ENCODE measurements at places on chromosomes 3 and 15. TPM values are rescaled to one million over a fixed set of nuclear protein-coding genes. Genes with fewer than 3 reads are reported as not detected.

Gene TRAIP
- total RNA-seq: 4.3 TPM

DNA sequence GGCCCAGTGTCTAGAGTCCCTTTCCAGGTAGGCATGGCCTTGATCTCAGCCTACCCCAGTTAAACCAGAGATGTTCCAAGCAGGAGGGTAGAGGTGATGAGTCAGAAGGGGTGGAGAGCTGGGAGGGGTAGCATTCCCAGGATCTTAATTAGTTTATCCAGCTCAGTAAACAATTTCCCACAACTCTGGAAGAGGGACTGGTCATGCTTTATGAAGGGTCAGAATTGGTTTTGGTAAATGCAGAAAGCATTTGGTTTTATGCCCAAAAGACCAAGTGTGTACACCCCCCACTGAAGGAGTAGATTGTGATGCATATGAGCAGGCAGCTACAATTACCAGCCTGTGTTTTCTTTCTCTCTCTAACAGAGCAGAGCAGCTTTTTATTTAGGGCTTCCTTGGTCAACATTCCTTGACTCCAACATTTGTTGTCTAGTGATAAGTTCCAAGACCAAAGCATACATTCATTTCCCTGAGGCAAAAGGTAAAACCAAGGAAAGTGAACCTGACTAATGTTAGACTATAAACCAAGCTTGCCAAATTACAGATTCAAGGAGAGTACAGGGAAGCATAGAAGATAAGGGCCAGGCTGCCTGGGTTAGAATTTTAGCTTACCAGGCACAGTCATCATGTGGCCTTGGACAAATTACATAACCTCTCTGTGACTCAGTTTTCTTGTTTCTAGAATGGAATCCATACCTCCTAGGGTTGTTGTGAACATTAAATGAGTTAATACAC lies 17.6 kb downstream of the EXOSC7 start:
- H3K4me1 ChIP-seq: no peaks in the 10 kb centered on the region
- H3K36me3 ChIP-seq: peaks cover 53% of the 10 kb centered on the region
- no peaks in the 10 kb centered on the region for H3K27me3 ChIP-seq
- H3K27ac ChIP-seq: peak overlapping the region; percentile 1

Gene MORC1
- 0.14 TPM for total RNA-seq

DNA sequence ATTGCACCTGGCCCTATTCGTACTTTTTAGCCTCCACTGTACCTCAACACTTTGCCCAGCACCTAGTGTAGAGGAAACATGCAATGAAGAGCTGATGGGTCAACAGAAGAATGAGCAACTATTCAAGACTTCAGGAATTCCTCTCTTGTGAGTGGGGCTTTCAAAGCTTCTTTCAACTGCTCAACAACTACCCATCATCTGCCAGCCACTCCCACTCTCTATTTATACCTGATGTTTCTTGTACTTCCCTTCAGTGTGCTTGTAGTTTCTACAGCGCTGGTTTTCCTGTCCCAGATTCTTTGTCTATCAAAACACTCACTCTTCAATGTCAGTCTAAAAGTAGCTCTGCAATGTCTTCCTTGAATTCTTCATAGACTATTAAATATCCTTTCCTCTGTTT lies 168.3 kb upstream of the LPP start:
- H3K4me1 ChIP-seq: peaks cover 35% of the 10 kb centered on the region
- no peaks in the 10 kb centered on the region for H3K36me3 ChIP-seq
- no peak overlapping the region for H3K4me3 ChIP-seq
- DNase-seq: no peak

- H3K4me1 ChIP-seq: peaks cover 39% of the 10 kb centered on the region
- H3K36me3 ChIP-seq: no peaks in the 10 kb centered on the region
- no peak overlapping the region for H3K27ac ChIP-seq
These were observed 501.7 kb downstream of the SHQ1 start for GRCh38 chr3:72346526-72346926.
